ENCODE measurements at places on chromosomes 7 and 10. TPM values are rescaled to one million over a fixed set of nuclear protein-coding genes. Genes with fewer than 3 reads are reported as not detected.

The ELAPOR2 gene
- total RNA-seq = 3.3 TPM

The NCOA4 gene
- total RNA-seq = 180 TPM

The ACSL5 gene
- 2.6 TPM for total RNA-seq

The NFE2L3 gene
- not detected for total RNA-seq

The EDRF1 gene
- total RNA-seq = 27.6 TPM

The EPHA1 gene
- not detected for total RNA-seq

The PNLIPRP1 gene
- total RNA-seq = not detected

The ASIC3 gene
- total RNA-seq = 0.20 TPM

The H2BK1 gene
- not detected for total RNA-seq

The CHAT gene
- not detected for total RNA-seq

Data from subcutaneous preadipocyte (primary cell).